EL (cell line): ENCODE measurements at places on chromosomes 6 and 20.

DNA sequence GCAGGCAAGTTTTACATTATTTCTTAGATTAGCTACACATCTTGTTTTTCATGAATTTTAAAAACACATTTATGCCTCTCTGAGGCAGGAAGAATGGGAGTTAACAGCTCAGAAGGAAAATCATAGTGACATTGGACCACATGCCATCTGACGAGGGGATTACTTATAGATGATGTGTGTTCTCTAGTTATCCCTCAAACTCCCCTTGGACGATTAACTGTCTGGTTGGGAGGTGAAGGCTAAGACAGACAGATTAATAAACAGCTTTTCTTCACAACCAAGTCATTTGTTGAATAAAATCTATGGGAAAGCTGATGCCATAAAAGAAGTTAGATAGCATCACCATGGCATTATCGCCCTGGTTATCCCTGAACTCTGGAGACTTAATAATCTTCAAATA is 80.0 kb upstream of the PREP start:
- DNase-seq = no peak

- DNase-seq = no peak
Observed at GRCh38 chr6:112005013-112005371, 48.9 kb upstream of the CCN6 start.

DNA sequence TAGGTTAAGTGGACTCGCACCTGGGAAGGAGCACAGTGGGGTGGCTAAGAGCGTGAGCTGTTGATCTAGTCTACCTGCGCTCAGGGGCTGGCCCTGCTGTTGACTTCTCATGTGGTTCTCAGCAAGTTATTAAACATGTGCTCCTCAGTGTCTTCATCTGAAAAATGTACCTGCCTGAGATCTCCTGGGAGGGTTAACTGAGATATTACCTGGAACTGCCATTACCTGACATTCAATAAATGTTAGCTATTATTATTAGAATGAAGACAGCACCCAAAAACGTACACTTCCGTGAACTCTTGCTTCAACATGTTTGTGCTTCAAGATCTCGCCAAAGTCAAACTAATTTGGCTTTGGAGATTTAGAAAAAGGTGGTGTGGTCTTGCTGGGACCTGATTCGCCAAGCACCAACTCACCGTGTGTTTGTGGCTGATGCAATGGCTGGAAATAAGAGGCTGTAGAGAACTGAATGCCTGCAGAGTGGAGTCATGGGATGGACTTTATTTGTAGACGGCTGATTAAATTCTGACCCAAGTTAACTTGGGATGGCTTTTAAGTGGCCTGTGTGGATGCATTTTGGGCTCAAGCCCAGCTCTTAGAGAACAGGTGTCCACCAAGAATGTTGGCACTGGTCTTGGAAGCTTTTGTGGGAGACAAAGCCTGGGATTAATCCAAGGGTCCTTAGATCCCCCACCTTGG is 692.9 kb downstream of the QKI start:
- peak; percentile 65 for DNase-seq

DNA sequence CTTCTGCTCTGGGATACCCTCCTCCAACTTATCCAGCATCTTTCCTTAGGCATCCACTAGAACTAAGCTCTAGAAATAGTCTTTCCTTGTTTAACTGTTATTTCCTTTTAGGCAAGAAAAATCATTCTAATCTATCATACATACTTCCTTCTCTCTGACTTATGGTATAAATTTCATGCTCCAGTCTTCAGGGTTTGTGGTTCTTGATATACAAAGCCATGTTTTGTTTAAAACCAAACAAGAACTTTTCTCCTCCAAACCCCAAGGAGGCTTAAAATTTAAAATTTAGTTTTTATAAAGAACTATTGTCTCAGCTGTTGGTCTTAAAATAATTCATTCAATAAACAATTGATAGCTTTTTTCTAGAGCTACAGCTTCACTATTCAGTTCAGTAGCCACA is 77.2 kb downstream of the CD164 start:
- DNase-seq = no peak

DNA sequence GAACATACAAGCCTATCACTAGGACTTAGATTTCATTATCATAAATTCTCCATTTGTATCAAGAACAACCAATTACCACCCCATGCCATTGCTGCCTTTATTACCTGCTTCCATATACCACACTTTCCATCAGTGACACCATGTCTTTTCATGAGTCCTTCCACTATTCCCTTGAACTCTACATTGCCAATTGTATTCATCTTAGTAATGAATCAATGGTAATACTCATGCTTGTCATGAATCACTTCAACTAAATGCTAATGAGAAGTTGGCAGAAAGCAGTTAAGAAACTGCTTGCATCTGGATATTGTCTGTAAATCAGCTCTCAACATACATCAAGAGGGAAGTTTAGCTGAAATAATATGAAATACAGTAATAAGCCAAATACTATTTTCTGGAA is 61.2 kb upstream of the RNF217 start:
- DNase-seq = no peak

GRCh38 chr20:4151991-4152695 is 136.8 kb upstream of the RNF24 start:
- DNase-seq = peak; percentile 75

DNA sequence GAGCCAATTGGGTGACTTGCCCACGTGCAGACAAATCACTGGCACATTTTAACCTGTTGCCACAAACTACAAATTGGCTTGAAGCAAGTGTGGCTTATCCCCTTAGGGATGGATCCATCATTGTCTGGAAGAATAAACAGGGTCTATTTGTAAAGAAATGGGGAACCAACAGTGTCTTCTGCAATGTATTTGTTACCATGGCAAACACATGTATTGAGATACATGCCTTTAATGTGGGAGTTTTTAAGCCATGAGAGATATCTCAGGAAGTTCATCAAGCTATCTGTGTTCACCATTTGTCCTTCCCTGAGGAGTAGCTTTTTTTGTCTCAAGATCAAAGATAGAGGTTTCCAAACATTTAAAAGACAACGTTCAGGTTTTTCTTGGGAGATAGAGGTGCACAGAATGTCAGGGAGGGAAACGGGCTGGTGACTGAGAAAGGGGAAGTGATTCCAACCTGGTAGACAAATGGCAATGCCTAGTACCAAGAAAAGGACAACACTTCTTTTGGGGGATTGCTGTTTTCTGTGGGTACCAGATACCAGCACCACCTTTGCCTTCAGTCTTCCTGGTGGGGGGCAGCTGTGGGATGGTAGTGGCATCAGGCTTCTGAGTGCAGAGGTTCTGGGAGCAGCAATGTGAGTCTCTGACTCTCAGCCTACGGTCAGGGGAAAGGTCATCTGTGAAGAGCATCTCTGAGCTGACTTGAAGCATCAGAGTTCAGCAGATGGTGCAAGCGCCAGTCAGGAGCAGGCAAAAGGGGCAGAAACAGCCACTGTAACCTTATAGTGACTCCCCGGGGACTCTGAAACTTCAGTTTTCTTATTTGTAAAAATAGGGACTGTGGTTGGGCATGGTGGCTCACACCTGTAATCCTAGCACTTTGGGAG is 20.1 kb upstream of the BCAS1 start:
- no peak for DNase-seq

GRCh38 chr6:115668211-115668610 is 392.5 kb downstream of the FRK start:
- DNase-seq = no peak

DNA sequence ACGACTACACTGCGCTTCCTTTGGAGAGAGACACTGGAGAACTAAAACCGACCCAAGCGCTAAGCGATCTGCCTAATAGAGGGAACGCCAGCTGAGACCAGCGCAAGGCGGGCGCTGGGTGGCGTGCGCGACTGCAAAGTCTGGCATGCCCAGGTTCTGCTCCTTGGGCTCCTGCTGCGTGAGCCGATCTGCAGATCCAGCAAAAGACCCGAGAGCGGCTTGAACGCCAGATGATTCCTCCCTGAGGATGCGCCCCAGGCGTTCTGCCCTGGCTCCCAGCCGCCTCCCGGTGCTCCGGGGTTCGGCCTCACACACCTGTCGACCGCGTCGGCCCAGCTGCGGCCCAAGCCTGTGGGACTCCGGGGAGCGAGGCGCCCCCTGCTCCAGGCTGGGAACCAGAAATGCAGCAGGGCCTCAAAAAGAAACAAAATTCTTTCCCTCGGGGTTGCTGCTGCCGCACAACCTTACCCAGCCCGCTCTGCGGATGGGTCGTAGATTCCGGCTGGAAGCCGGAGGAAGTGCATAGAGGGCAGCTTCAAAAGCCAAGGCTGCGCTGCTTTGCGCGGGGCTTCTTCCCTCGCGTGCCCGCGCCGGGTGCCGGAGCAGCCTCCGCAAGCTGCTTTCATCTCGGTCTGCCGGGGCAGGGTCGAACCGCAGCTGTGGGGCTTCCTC is 17.9 kb upstream of the PRDM13 start:
- peak; percentile 79 for DNase-seq

GRCh38 chr6:145457556-145457955 is 277.8 kb downstream of the EPM2A start:
- DNase-seq = no peak

DNA sequence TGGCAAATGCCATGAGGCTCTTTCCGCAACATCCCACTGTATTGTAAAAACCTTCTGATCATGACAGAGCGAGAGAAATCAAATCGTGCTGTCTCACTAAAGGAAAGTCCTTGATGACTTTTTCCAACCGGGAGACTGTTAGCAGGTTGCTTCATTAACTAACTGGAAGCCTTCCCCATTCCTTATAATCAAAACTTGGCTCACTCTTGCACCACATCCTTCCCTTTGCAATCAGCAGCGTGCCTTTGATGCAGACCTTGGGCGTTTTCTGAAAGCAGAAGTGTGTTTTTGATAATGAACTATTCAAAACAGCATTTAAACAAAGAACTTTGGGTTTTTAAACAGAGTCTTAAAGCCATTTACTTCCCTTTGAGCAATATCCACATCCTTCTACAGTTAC is 96.2 kb upstream of the CNR1 start:
- no peak for DNase-seq

DNA sequence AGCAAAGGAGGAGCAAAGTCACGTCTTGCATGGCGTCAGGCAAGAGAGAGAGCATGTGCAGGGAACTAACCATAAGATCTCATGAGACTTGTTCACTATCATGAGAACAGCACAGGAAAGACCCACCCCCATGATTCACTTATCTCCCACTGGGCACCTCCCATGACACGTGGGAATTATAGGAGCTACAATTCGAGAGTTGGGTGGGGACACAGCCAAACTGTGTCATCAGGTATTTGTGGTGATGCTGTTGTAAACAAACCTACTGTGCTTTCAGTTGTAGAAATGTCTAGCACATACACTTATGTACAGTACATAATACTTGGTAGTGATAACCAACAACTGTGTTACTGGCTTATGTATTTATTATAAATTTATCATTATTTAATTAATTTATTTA is 128.3 kb downstream of the UTRN start:
- DNase-seq = peak; percentile 24

DNA sequence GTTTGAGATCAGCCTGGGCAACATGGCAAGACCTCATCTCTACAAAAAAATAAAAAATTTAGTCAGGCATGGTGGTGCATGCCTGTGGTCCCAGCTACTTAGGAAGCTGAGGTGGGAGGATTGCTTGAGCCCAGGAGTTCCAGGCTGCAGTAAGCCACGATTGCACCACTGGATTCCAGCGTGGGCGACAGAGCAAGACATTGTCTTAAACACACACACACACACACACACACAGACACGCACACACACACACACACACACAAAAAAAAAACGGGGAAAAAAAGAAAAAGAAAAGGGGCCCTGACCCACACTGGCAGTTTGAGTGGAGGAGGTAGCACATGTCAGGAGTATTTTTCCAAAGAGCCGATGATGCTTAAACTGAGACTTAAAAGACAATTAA is 122.2 kb downstream of the AFG1L start:
- DNase-seq = no peak

DNA sequence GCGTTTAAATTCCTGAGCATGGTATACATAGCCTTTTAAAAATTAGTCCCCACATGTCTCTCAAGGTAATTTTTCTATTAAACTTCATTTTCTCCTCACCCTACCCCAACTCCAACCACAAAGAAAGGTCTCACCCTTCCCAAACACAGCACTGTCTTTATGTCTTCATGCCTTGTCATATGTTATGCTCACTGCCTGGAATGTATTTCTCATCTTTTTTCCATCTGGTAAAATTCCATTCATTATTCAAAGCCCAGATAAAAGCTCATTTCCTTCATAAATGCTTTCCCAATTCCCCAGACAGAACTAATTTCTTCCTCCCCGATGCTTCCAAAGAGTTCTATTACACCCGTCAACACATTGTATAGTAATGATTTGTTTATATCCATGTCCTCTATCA is 302.0 kb downstream of the ALDH8A1 start:
- DNase-seq = peak; percentile 45

DNA sequence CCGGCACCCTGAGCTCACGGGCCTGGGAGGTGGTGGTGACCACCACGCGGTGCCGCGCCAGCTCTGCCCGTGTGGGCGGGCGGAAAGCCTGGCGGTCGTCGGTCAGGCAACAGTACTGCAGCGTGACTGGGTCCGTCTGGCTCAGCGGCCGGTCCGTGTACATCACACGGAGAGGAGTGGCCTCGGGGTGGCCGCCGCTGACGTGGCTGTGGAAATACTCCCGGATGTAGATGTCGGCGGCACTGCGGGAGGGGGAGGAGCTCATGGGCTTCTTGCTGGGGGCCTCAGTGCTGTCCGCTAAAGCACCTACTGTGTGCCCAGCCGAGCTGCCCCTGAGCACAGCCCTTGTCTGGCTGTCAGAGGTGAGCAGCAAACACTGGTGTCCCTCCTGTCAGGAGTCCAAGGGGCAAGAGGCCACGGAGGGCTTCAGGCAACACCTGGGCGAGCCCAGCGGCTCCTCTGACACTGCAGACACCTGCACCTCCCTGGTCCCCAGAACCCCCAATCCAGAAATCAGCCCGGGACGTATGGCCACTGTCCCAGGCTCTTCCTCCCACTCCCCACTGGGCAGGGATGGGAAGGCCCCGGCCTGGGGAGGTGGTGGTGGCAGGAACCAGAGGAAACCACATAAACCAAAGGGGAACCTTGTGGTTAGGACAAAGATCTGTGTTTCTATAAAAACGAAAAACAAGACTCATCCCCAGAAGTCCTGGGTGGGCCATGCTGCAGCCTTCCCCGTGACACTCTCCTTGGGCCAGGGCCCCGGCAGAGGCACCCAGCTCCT is 6.5 kb downstream of the HELZ2 start:
- no peak for DNase-seq

DNA sequence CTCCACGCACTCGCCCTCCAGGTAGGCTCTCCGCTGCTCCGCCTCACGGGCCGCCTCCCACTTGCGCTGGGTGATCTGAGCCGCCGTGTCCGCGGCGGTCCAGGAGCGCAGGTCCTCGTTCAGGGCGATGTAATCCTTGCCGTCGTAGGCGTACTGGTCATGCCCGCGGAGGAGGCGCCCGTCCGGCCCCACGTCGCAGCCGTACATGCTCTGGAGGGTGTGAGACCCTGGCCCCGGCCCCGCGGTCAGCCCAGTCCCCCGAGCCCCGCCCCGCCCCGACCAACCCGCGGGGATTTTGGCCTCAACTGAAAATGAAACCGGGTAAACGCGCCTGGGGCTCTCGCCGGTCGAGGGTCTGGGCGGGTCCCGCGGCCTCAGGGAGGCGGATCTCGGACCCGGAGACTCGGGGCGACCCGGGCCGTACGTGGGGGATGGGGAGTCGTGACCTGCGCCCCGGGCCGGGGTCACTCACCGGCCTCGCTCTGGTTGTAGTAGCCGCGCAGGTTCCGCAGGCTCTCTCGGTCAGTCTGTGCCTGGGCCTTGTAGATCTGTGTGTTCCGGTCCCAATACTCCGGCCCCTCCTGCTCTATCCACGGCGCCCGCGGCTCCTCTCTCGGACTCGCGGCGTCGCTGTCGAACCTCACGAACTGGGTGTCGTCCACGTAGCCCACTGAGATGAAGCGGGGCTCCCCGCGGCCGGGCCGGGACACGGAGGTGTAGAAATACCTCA is 598 bp downstream of the HLA-B start:
- no peak for DNase-seq

GRCh38 chr6:40887792-40888340 is 151.2 kb downstream of the UNC5CL start:
- DNase-seq = no peak

- DNase-seq = no peak
Observed at GRCh38 chr20:60636417-60636816, 615.6 kb upstream of the CDH4 start.
